ENCODE measurements at places on chromosomes 5 and 9.

DNA sequence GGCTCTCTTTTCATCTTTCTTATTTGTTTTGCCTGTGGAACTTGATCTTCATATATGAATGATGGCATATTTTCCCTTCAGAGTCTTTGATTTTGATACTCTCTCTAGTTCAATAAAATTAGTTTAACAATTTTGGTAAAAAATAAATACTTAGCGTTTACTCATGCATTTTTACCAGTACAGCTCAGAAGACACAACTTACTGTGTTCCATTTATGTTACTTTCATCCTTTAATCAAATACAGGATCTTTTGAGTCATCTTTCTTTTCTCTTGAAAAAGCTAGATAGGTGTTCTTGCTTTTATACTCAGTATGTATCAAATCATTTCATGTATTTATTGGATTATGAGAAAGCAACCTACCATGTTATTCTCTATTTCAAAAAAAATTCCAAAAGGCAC is 47.1 kb upstream of the RICTOR start:
- no peak for DNase-seq

- DNase-seq: no peak
Measured at GRCh38 chr9:112601636-112602035, 115.0 kb downstream of the KIAA1958 start.

GRCh38 chr5:94244921-94245320 is 373.5 kb downstream of the KIAA0825 start:
- no peak for DNase-seq

DNA sequence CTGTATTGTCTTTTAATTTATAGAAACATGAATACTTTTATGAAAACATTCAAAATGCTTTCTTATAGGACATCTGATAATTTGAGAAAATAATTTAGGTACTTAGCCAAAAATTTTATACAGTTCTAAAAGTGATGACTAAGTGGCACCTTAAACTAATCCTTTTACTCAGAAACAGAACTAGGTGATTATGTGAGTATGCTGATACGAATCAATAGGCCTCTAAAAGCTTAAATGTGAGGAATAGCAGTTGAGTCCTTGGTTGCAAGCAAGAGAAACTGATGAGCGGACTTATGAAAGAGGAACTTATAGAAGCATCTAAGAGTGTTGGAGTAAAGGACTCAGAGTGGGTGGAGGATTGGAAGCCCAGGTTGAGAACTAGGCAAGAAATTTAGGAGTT is 26.4 kb downstream of the ANXA1 start:
- DNase-seq: no peak

- DNase-seq: no peak
Measured at GRCh38 chr5:24222876-24223275, 421.9 kb downstream of the CDH10 start.

DNA sequence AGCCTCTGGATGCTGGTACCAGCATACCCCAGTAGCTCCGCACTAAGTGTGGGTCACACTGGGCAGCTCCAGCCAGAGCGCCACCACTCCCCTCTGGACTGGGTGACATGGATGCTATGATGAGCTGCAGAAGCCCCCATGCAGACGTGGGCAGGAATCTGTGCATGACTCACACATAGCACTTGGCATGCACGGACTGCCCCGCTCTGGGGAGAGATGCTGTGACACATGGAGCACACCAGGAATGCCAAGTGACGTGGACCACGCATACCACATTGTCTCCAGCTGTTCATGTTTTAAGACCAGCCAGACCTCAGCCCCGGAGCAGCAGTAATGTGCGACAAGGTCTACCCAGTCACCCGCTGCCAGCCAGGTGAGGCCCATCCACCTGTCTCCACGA is 64.1 kb downstream of the SEMA4D start:
- DNase-seq: no peak

- DNase-seq: no peak
Measured at GRCh38 chr5:32565145-32565544, 20.2 kb upstream of the SUB1 start.

DNA sequence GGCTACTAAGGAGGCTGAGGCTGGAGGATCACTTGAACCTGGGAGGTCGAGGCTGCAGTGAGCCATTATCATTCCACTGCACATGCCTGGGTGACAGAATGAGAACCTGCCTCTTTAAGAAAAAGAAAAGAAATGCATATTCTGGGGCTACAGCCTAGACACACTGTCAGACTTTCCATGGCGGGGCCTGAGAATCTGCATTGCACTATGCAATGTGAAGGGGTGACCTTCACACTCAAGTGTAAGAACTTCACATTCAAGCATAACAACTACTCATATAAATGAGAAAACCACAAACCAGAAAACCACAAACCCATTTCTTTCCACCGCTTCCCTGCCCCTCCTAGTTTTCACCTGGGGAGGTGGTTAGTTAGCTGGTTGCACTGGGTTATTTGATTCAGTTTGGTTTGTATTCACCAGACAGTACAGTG is 18.0 kb upstream of the FBP2 start:
- no peak for DNase-seq

DNA sequence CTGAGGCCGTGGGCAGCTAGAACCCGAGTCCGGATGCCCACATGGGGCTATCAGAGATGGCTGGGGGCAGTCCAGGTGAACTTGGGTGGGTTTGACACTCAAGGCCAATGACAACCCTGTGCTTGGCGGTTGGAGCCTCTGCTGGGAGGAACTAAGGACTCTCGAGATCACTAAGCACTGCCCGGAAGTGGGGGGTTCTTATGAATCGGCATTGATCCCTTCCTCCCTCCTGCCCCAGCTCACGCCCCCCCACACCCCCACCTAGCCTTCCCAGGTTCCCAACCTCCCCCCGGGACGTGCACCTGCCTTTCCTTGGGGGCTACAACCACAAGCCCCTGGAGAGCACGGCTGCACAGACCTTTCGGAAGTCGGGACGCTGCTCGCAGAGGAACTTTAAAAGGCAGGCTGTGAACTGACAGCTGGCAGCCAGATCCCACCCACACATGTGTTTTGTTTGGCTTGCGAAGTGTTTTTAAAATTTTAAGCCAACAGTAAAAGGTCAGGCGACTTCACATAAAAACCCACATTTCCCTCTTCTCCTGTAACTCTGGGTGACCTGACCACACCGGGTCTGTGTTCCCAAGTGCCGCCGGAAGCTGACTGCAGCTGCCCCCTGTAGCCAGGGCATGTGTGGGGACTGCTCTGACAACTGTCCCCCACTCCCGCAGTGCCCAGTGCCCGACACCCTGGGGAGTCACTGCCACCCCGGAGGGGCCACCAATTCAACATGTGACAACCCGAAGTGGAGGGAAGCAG is 5.1 kb upstream of the RALGDS start:
- DNase-seq: no peak

- no peak for DNase-seq
Measured at GRCh38 chr9:1415146-1415545, 365.0 kb downstream of the DMRT2 start.

DNA sequence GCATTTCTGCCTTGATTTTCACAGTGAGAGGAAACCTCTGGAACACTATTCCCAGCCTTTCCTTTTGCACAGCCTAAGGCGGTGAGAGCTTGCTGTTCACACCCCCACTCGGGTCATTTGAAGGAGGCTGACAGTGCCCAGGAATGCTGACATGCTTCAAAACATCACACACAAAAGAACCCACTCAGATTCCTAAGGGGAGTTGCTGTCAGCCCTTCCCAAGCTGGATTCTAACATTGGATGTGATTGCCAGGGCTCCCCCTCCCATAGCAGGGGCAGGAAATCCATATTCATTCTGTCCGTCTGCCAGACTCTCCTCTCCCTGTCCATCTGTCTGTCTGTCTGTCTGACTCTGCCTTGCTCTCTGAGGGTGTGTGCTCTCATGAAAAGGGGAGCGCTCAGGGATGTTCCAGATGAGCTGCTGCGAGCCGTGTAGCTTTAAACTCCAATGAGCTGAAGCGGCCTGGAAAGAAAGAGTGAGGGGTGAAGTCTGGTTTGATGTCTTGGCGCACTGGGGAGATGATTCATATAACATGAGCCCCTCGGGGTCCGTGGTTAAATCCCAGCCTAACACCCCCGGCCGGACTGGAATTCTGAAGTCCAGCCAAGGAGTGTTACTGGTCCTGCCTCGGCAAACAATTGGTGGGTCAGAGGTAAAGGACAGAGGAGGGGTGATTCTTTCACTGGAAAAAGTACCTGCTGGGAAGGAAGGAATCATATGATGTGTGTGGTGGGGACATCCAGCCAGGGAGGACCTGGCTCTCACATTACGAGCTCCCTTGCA is 517.0 kb downstream of the CCDC171 start:
- no peak for DNase-seq

GRCh38 chr5:9183992-9184391 is 361.9 kb downstream of the SEMA5A start:
- DNase-seq: no peak

DNA sequence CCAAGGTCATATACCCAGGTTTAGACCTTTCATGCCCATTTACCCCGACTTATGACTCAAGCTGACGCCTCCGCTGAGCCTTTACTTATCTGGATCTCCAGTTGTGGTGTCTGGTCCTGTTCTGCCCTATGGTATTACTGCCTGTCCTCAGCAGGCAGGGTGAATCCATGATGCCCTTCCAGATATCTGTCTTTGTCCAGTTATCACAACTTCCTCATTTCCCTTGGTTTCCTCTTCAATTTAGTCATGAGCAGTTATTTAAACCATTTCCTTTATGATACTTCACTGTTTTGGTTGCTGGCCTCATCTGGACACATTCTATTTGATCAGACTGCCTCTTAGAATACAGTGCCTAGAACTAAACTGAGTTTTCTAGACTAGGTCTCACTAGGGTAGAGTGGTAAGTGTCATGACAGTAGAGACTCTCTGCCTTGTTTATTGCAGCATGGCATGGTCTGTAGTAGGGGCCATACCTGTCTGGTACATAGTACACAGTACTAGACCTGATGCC is 93.3 kb downstream of the MELK start:
- DNase-seq: no peak

DNA sequence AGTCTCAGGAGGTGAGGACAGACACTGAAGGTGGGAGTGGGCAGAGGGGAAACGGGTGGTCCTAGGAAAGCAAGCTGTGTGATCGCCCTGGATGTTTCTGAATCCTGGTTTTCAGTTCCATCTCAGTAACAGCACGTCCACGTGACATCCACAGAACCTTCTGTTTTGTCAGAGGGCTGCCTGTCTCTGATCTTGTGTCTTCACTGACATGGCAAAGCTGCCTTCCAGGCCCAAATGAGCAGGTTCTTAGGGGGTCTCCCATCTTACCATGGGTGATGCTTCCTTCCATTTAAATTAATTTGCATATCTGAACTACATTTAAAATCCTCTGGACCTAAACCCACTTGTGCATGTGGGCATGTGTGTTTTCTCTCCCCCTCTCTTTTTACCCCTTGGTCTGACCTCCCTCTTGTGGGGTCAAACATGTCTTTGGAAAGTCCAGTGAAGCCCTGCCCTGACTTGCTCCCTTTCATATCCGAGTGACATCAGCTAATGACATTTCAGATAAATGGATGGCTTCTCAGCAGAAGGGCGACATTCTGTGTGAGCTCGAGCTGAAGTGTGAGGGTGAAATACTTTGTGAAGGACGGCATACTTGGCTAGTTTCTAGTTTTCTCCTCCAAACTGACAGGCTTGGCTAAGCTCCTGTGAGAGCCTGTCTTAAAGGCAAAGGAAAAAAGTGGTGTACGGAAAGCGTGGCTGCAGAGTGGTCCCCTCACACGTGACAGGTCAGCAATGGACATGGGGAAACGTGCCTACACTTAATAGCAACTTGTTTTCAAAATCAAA is 204.8 kb upstream of the S1PR3 start:
- DNase-seq: no peak

DNA sequence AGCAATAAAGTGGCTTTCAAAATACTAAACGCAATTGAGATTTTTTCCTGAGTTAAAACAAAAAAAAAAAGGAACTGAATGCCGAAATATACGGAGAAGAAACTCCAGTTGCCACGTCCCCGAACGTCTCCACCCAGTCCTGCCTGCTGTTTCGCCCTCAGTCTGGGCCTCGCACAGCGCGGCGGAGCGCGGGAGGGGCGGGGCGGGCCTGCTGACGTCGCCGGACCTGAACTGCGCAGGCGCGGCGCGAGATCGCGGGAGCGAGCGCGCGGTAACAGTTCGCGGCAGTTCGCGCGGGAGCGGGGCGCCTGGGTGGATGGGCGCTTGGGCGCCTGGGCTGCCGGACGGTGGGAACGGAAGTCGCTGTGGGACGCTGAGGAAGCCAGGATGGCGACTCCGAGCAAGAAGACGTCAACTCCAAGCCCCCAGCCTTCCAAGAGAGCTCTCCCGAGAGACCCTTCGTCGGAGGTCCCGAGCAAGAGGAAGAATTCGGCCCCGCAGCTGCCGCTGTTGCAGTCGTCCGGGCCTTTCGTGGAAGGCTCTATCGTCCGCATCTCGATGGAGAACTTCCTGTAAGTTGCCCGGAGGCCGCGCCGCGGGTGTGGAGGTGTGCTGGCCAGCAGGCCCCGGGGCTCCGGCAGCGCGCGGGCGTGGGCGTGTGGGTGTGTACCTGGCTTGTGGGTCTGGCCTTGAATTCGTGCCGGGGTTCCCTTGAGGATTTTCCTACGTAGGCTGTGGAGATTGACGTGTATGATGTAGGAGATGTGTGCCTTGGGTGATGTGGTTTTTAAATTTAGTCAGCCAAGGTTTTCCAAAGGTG is at the start of gene SMC5:
SMC5 (plus strand) TSS at position 287 of the 820 bp plus-strand sequence; CDS start at position 388, 101 bp downstream.
- DNase-seq: peak; percentile 93

DNA sequence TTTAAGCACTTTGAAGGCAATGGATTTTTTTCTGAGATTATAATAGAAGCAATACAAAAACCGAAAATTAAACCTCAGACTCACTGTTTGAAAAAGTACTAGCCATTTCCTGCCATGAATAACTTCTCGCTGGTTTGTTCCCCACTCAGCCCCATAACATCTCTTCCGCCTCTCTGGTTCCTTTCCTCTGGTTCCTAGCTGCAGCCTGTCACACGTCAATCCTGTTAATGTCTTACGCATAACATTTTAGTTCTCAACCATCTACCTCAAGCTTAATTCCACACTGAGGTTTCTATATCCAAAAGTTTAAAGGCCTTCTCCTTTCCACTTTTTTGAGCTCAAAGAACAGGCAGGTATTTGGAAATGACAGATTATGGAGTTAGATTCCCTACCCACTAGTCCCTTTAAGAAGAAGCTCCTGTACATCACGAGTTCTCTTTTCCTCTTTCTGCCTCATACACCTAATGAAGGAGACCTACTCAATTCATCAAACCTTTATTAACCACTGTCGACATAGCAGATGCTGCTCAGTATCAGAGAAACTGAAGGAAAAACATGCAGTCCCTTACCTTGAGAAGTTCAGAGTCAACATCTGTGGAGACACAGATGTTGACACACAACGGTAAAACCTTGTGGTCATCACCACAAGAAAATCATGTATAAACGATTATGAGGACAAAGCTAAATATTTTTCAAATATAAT is 243.0 kb upstream of the PTGER4 start:
- no peak for DNase-seq

GRCh38 chr9:122125509-122126330 is 32.6 kb upstream of the TTLL11 start:
- peak; percentile 32 for DNase-seq

GRCh38 chr5:159581502-159582249 is 251.4 kb upstream of the IL12B start:
- no peak for DNase-seq

DNA sequence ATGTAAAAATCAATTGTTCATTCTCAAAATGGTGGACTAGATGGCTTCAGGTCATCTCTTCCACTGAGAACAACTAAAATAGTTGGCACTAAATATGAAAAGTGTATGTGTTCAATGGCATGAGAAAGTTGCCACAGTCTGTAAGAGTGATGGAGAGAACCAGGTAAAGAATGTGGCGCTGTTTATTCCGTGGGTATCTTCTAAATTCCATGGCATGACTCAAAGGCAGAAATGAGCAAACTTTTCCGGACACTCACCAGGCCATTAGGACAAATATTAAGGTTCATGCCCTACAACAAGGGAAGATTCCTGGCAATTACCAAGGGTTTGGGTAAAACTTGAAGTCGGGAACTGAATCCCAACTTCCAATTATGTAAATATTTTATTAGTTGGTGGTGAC is 825.4 kb upstream of the CDH6 start:
- DNase-seq: no peak

Measured in SK-N-DZ (cell line).